ENCODE measurements at places on chromosomes 6 and 20.
A peak's percentile ranks its signal among the peaks of the same experiment; 100 is the strongest.

DNA sequence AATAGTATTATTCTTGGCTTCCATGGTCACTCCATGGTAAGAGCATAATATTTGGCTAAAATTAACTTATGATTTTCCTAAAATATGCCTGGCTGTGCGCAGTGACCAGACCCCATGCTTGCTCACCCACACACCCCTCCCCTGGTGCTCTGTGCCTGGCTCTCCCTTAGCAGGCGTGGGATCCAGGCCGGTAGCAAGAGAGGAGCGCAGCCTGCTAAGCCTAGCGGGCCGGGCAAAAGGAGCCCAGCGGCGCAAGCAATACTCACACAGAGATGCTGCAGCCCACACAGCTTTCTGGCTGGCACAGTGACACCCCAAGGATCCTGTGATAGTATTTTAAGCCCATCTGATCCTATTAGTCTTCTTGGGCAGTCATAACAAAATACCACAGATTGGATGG lies 79.8 kb upstream of the EYS start:
- DNase-seq, result no peak

DNA sequence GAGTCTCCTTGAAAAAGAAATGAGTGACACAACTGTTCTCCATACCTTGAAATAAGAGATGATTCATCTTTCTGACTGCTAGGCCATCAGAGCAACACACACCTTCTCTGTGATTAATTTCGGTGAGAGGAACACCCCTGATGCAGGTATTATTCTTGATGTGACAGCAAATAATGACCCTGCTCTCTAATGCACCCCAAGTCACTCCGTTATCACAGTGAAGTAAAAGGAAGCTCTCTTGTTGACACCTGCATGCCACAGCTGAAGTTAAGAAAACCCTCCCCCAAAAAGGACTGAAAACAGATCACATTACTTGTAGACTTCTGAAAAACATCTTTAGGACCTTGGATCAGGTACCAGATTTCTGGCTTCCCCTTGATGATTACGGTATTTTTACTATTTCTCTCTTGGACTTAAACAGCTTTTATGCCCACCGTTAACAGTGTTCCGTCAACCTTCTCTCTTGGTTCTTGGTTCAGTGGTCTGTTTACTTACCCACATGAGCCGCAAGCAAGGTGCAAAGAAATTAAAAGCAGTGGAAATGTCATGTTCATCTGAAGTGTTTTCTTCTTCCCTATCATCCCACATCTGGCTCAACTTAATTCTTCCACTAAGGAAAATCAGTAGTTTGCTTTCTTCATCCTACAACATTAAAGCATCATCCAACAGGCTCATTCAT lies 249.7 kb downstream of the GMPR start:
- no peak for DNase-seq

GRCh38 chr20:7366189-7366588 lies 574.1 kb downstream of the HAO1 start:
- DNase-seq, result no peak

DNA sequence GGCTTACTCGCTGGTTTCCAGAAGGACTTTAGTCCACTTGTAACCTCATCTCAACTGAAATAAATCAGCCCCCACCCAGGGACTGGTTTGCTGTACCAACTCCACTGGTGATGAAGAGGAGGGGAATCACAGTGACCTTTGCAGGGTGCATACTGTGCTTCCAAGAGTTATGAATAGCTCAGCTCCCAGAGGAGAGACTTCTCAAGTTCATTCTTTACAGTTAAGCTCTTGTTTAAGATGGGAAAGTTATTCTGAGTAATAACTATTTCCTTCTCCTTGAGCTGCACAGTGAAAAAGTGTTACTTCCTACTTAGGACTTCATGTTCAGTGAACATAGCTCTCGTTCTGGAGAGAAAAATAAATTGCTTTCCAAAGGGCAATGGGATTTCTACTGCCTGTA lies 166.5 kb upstream of the ECI2 start:
- DNase-seq, result no peak

- DNase-seq, result no peak
These were observed 364.6 kb upstream of the SOX4 start for GRCh38 chr6:21228876-21229460.

DNA sequence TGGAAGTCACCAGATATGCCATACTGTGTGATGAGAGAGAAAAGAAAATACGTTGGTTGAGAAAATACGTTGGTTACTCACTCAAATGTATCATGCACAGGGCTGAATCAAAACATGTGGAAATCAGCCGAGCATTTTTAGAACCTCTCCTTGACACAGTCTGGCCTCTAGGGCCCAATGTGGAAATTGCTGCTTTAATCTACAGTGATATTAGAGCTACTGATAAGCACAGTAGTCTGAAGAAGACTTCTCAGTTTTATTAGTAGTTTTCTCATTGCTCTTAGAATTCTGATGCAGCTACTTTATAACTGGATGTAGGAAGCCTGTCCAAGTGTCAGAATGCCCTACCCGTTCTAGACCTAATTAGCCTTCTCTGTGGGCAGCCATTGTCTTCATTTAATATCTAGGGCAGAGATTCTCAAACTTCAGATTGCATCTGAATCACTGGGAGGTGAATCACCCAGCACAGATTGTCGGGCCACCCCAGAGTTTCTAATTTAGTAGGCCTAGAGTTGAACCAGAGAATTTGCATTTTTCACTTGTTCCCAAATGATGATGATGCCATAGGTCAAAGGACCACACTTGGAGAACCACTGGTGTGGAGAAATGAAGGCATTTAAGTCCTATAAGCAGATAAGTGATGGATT lies 229.1 kb downstream of the PLCB1 start:
- no peak for DNase-seq

DNA sequence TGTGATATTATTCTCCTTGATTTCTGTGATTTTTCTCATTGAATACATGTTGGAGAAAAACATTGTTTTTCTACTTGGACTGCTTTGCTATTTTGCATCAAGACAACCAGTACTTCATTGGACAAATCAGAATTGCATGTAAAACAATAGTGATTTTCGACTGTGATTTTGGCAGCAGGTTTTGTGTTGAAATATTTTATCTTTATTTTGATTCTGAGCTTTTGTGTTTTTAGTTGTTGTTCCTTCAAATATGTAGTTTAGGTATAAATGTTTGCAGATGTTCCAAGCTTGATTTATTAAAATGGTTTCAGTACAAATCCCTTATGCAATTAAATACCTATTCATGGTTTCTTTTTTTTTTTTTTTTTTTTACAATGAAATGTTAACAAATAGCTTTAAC lies 754.1 kb downstream of the DOK5 start:
- no peak for DNase-seq

GRCh38 chr6:72466971-72467566 lies 154.8 kb upstream of the KCNQ5 start:
- peak; percentile 14 for DNase-seq

- DNase-seq, result no peak
These were observed 19.2 kb downstream of the PRND start for GRCh38 chr20:4740774-4741431.

DNA sequence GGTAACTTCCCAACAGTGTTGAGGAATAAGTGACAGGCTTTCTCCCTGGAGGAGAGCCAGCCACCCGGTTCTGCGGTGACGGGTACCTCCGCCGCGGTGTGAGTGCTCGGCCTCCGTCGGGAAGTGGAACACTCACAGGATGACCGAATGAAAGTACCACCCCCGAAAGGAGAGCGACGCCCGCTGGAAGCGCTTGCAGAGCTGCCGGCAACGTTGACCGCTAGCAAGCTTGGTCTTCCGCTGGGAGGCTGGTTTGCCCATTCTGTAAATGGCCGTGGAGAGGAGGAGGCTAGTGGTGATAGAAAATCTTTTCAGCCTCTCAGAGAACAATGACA lies 614 bp upstream of the TMEM242 start:
- DNase-seq, result no peak

GRCh38 chr6:48978016-48978415 lies 485.0 kb downstream of the MMUT start:
- DNase-seq, result no peak

DNA sequence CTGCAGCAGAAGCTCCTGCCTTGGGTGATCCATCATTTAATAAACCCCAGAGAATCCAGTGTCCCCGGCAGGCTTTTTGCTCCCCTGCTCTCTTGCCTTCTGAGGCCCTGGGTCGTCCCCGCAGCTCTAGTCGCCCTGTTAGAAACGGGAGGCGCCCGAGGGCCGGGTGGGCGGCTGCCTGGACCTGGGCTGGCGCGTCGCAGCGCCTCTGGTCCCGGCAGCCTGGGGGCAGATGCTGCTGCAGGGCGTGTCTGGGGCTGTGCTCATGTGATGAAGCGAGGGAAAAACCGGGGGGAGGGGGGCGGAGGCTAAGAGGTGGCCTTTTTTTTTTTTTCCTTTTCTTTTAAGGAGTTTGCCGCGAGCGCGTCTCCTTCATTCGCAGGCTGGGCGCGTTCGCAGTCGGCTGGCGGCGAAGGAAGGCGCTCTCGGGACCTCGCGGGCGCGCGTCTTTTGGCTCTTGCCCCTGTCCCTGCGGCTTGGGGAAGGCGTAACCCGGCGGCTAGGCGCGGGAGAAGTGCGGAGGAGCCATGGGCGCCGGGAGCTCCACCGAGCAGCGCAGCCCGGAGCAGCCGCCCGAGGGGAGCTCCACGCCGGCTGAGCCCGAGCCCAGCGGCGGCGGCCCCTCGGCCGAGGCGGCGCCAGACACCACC lies 394 bp downstream of the AKAP12 start:
- DNase-seq, result no peak

- no peak for DNase-seq
These were observed 183.8 kb downstream of the OR2B2 start for GRCh38 chr6:27728442-27728841.

DNA sequence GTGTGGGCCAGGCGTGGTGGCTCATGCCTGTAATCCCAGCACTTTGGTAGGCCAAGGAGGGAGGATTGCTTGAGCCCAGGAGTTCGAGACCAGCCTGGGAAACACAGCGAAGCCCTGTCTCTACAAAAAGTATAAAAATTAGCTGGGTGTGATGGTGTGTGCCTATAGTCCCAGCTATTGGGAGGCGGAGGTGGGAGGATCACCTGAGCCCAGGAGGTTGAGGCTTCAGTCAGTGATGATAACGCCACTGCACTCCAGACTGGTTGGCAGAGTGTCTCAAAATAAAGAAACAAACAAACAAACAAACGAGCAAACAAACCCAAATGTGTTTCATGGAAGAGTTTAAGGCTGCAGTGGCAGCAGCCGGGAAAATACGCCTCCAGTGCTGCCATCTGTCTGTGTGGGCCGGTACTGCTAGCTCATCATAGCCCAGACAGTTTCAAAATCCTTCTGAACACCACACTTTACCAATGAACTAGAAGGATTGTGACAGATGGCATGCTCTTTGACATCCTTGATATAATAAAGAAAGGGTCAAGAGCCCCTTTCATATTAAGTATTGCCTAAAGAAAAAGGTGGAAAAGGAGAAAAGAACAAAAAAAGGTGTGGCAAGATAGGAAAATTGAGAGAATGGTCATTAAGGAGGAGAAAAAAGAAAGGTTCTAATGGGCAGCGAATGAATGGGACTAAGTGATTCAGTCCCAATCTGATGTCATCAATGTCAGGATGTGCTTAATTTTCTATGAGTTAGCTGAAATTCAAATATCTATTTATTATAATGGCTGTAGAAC lies 298.6 kb downstream of the SYNE1 start:
- DNase-seq, result no peak

GRCh38 chr6:5208057-5208456 lies 52.7 kb downstream of the LYRM4 start:
- DNase-seq, result no peak

DNA sequence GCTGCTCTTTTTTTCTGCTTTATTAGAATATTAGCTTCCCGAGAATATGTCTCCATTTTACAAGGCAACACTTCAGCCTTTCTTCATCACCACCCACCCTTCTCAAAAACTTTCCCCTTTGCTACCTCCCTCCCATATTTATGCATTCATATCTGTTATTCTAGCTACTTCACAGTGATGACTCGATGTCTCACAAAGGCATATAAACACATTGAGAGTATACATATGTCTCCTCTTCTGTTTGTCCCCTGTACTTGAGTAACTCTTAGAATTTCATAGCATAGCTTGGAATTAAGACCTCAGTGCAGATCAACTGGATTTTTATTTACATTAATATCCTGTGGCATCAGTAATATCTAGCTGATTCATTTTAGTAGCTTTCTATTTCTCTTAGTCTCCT lies 6.5 kb downstream of the RNF144B start:
- DNase-seq, result no peak

GRCh38 chr6:78268591-78269452 lies 598.5 kb upstream of the IRAK1BP1 start:
- DNase-seq, result no peak

GRCh38 chr6:19839237-19839546 lies 2.0 kb downstream of the ID4 start:
- no peak for DNase-seq

DNA sequence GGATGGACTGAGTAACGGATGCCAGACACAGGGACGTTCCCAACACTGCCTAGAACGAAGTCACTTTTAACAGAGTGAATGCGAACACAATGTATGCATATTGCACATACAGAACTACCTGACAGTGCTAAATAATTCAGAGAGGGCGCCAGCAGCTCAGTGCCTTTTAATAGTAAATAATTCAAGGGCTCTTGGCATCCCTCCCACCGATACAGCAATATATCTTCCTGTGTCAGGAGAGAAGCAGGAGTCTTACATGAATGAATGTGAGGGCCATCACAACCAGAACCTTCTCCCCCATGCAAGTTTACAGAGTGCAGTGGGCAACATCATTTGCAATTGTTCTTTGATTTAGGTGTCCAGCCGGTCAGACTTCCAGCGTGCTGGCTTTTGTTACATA lies 88.4 kb upstream of the KCNG1 start:
- no peak for DNase-seq

DNA sequence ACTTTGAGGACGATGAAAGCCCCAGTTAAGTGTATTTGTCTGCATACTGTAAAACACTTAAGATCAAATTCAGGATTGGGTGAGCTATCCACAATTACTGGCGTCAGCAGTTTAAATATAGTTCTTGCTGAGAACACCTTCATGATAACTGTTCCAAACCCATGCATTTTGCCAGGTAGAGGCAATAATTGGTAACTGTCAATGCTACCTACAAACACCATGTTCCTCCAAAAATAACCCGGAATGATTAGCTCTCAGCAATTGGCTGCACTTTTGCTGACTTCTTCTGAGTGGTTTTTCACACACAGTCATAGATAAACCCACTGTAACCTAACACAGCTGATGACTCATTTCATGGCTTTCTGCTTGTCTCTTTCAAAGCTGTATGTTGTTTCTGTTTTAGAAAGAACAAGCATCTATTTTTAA lies 1358.6 kb upstream of the GJE1 start:
- DNase-seq, result no peak

DNA sequence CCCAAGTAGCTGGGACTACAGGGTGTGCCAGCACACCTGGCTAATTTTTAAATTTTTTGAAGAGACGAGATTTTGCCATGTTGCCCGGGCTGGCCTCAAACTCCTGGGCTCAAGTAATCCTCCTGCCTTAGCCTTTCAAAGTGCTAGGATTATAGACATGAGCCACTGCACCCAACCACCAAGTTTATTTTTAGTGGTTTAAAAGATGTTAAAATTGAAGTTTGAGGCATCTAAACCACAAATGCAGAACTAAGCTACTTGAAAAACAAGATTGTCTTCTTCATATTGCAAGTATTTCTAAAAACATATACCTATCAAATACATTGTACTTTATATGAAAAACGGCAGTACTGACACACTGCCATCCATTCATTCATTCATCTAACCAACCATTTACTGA lies 31.6 kb downstream of the WASF1 start:
- DNase-seq, result no peak

All from NCI-H2081 treated with DMSO at 0.1 percent for 48 hours (cell line).